ENCODE measurements at places on chromosomes 6 and 20.

- DNase-seq, result no peak
Measured at GRCh38 chr6:17432356-17432755, 39.0 kb downstream of the CAP2 start.

DNA sequence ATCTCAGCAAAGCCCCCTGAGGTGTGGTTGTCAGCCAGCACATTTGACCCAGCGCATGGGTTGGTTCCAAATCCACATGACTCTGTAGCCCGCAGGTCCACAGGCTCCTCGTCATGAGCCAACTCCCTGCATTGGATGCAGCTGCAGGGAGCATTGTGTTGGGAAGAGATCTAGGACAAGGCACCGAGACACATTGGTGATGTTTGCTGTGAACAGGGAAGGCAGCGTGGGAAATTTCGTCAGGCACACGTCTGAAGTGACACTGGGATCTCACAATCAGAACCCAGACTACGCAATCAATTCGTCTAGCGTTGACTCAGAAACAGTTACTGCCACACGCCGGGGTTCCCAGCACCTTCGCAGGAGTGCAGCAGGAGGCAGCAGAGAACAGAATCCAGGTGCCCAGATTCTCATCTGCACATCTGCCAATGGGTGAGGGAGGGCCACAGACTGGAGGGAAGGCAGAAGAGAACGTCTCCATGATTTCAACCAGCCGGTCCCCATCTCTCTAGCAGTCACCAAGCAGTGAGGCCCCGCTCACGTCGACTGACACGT, 177.0 kb downstream of the TTLL2 start:
- no peak for DNase-seq

DNA sequence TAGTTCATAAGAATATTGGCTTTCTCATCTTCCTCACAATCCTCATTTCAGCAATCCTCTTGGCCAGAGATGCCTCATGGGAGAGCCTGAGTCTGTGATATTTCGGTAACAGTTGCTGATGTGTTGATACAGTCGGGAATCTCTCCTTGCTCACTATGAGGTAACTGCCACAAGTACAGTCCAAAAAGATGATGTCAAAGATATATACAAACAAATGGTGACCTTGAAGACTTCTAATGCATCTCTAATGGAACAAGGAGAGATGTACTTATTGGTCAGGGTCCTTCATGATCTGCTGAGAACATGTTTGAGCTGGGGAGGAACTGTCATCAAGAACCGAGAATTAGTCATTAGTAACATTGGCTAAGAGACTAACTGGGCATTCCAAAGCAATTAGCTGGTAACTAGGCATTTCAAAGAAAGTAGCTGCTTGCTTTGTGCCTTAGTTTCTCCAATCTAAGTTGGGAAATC, 56.1 kb downstream of the FILIP1 start:
- no peak for DNase-seq

DNA sequence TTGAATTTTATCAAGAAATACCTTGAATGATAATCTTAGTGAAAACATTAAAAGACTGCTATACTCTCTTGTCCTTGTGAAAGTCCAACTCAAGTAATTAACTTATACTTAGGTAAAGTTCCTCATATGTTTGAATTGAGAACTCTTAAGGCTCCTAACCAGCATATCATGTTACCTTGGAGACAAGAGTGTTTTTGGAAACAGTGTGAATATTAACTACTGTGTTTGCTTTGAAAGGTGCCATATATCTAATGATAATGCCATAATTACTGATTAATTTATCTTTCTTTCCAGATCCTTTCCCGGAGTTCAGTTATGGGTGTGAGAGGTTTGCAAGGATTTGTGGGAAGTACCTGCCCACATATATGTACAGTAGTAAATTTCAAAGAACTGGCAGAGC, 10.5 kb downstream of the FAM120B start:
- no peak for DNase-seq

DNA sequence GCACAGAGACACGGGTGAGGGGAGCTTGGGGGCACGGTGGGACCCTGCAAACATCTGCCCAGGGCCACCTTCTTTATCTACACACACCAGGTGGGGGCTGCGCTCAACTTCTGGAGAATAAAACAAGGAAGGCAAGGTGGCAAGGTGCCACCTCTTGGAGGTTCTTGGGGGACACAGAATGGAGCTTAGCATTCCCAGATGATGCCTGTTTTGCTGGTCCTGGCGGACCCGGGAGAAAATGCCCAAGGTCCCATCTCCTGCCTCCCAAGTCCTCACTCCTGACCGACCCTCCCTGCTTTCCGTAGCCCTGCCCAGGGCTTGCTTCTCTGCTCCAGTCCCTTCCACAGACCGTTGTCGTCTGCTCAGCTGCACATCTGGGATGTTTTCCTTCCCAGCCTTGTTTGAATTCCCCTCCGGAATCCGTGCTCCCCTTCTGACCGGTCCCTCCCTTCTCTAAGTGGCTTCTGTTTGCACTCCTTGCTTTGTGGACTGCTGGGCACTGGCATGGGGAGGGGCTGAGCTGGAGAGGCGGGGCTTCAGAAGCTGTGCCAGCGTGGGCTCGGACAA, 13.1 kb downstream of the ITPR3 start:
- DNase-seq, result no peak

- no peak for DNase-seq
Measured at GRCh38 chr20:31712564-31713311, 9.9 kb downstream of the BCL2L1 start.

DNA sequence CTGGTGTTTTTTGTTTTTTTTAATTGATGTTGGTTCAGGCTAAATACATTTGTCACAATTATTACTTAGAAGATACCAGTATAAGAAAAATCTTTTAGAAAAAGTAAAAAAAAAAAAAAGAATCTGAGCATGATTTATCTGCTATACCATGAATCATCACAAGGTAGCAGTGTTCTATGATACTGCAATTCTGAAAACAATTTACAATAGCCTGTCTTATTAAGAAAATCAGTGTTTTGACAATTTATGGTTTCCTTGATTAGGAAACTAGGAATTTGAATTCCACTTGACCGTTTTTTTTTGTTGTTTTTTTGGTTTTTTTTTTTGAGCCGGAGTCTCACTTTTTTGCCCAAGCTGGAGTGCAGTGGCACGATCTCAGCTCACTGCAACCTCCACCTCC, 9.3 kb upstream of the MAK start:
- no peak for DNase-seq

- no peak for DNase-seq
Measured at GRCh38 chr6:48567016-48567415, 456.0 kb upstream of the PTCHD4 start.

- DNase-seq, result peak; percentile 73
Measured at GRCh38 chr20:53949319-53949839, 121.0 kb downstream of the BCAS1 start.

DNA sequence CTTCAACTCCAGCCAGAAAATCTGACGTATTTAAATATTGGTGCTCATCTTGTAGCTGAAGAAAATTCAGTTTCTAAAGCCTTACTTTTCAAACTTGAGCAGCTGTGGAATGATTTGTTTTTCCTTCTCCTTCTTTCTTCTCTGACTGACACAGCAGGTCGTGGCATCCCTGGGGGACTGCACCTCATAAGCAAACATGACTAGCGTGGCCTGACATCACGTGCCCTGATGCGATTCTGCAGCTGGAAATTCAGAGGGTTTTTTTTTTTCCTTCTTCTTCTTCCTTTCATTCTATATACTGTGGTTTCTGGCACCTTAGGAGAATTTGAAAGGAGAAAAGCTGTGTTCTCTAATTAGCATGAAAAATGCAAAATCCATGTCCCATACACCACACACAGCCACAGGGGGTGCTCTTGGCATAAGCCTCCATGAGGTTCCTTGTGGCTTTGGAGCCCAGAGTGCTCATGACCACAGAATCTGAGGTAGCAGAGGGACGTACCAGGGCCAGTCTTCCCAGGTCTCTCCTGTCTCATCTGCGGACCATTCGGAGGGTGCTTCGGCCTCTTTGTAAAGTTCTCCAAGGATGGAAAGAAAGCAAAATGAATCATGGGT, 258.5 kb upstream of the CDH4 start:
- no peak for DNase-seq

DNA sequence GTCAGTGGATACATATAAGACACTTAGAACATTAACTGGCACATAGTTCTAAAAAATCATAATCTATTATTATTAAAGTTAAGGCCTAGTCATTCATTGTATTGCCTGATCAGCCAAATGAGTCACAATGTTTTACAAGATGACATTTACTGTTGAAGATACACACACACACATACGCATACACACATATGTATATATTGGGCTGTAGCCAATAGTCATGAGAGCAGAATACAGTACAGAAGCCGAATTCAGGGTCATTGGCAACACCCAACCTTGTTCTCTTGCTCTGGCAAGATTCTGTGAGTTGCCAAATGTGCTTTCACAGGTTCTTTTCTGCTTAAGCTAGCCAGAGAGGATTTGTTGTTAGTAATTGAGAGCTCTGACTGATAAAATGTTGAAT, 922.8 kb upstream of the MAP3K7 start:
- DNase-seq, result no peak

GRCh38 chr6:135325624-135326424, 144.7 kb downstream of the MYB start:
- no peak for DNase-seq

GRCh38 chr20:47125508-47125757, 230.8 kb downstream of the EYA2 start:
- no peak for DNase-seq

GRCh38 chr6:73131706-73132105, 93.6 kb downstream of the KHDC1L start:
- no peak for DNase-seq

- DNase-seq, result peak; percentile 12
Measured at GRCh38 chr6:154352898-154353585, 3.6 kb downstream of the IPCEF1 start.

- no peak for DNase-seq
Measured at GRCh38 chr6:126268092-126268491, 71.8 kb upstream of the CENPW start.

DNA sequence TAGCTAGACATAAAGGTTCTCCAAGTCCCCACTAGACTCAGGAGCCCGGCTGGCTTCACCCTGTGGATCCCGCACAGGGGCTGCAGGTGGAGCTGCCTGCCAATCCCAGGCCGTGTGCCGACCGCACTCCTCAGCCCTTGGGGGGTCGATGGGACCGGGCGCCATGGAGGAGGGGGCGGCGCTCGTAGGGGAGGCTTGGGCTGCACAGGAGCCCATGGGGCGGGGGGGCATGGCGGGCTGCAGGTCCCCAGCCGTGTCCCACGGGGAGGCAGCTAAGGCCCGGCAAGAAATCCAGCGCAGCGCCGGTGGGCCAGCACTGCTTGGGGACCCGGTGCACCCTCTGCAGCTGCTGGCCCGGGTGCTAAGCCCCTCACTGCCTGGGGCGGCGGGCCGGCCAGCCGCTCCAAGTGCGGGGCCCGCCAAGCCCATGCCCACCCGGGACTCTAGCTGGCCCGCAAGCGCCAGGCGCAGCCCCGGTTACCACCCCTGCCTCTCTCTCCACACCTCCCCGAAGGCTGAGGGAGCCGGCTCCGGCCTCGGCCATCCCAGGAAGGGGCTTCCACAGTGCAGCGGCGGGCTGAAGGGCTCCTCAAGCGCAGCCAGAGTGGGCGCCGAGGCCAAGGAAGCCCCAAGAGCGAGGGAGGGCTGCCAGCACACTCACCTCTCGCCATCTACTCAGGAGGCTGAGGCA, 26.5 kb upstream of the ID1 start:
- DNase-seq, result no peak

GRCh38 chr20:58127701-58128111, 100.7 kb downstream of the ANKRD60 start:
- DNase-seq, result no peak

DNA sequence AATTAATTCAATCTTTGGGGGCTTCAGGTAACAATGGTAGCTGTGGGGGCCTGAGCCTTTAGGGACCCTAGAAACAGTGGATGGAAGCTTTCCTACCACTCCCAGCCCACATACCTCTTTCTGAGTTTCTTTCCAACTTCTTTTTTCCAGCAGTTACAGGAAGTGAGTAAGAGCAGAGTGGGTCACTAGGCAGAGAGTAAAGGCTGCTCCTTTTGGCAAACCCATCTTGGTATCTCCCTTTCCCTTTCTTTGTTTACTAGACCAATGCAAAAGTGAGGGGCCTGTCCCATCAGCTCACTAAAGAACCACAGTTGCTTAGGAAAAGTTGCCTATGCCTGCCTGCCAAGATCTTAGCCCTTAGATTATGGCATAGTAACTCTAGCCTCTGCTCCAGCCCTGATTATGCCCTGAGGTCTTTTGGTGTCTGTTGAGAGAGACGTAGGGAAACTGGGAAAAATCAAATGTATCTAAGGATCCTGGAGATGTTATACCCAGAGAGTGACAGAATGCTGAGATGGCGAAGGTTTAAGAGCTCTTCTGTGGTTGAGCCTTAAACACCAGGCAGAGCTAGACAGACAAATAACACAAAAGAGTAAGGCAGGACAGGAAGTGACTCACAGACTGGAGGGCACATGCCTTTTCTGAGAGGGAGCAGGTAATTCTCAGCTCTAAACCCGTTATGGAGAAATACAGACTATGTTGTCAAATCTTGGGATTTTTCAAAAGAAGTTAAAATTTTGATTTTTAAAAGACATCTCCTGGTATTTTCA, 31.3 kb downstream of the TRMT6 start:
- DNase-seq, result no peak

DNA sequence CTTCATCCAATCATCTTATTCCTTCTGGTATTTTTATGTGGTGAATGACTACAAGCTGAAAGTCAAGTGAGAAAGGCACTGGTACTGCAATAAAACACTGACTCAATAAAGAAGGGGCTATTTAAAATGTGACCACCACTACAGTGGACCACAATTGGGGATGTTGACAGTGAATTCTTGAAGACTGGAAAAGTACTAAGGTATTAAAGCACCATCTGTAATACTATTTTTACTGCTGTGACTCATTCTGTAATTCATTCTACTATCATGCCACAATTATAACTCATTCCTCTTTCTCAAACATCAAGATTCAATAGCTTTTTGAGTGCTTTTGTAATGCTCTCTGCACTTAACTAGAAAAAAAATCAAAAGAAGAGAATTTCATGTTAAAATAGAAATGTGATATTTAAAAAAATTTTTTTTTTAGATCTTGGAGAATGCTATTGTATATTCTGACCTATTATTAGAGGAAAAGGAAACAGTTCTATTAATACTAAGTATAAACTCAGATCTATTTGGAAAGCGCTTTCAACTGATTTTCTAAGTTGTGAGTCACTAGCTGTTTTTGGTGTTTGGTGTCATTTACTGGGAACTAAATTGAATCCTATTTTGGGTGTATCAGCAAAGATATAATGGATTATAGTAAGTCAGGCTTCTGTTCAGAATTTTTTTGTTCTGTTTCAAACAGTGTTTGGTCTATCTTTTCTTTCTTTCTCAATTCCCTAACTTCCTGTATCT, 104.7 kb upstream of the TMEM170B start:
- DNase-seq, result no peak

- no peak for DNase-seq
Measured at GRCh38 chr6:106556368-106556960, 72.8 kb downstream of the RTN4IP1 start.

All from T-helper 2 cell (primary cell).